ENCODE measurements at places on chromosomes 2 and 18. TPM values are rescaled to one million over a fixed set of nuclear protein-coding genes. Genes with fewer than 3 reads are reported as not detected.

The ICA1L gene
- polyA plus RNA-seq = 24.4 TPM

The PCBP1 gene
- polyA plus RNA-seq = 246 TPM

The PLCD4 gene
- 11.9 TPM for polyA plus RNA-seq

- peak; percentile 7 for DNase-seq
Observed at GRCh38 chr18:31497404-31497835, 557 bp upstream of the DSG2 start.

DNA sequence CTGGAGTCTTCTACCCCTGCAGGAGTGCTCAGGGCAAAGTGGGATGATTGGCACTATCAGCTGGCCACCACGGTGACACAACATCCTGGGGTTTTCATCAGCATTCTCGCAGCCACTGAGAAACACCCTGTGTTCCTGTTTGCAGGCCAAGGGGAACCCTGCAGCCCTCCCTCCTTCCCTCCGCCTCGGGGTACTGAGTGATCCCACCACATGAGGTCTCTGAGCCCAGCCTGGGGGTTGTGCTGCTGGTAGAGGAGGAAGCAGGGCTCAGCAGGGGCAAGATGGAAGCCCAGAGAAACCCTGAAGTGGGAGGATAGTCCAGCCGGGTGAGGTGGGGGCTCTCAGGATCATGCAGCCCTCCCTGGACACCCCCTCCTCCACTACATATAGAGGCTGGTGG is at the start of gene OXER1:
Gene OXER1 (minus strand): TSS at position 40 of the 400 bp plus-strand sequence. CDS start 73 bp downstream, outside the sequence.
- DNase-seq = no peak

GRCh38 chr2:36561237-36561944 is 36.6 kb downstream of the FEZ2 start:
- DNase-seq = peak; percentile 31

The ASB18 gene
- 0.15 TPM for polyA plus RNA-seq

DNA sequence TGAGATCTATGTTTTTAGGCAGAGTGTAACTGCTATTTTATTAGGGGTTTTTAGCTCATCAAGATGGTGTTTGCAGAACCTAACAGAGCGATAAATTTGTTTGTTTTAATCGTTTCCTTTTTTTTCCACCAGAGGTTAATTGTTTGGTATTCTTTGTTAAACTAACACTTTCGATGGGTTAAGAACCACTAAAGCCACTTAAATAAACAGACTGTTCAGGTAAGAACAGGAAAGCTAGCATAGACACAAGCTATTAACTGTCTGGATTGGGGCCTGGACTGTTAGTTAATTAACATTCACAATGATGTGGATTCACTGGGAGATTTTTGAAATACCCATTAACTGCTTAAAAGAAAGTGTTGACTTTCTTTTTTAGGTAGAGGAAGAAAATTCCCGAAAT is 209.0 kb upstream of the COPS8 start:
- no peak for DNase-seq

DNA sequence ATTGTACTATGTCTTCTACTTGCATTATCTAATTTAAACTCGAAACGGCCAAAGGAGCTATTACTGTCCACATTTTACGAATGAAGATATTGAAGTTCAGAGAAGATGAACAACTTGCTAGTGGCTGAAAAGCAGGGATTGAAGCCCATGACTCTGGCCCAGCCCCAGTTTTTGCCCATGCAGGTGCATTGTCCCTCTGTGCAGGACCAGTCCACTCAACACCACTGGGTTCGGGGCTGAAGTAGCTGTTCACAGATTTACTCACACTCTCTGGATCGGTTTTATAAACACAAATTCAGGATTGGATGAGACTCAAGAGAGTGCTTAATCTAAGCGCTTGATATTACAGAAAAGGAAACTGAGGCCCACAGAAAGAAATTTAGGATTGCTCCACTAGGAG is 1.4 kb upstream of the IHH start:
- no peak for DNase-seq

DNA sequence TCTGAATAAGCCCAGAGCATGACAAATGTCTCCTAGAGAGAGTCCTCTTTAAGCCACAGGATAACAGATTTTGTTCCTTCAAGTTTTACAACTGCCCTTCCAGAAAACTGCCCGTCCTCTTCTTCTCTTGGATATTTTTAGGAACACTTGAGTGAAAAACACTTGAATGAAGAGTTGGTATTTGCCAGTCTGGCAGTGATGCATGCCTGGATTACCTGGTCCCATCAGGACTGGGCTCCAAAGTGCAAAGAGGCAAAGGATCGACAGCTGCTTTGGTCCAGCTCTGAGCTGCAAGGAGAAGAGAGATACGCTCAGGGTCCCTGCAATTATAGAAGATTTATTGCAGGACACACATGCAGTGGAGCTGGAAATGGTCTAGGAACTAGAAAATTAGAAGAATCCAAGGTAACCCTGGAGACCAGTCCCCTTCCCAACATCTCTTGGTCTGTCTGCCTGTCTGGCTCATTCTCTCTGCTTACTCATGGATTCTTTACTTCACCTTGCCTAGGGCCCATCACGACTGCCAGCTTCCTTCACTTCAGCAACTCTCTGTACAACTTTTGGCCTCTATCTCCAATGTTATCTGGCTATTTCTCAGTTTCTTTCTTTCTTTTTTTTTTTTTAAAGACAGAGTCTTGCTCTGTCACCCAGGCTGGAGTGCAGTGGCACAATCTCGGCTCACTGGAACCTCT is 112.1 kb upstream of the SIX2 start:
- no peak for DNase-seq
